ENCODE measurements at places on chromosomes 6 and 20.

GRCh38 chr6:3683331-3683730 lies 68.2 kb downstream of the PXDC1 start:
- DNase-seq = no peak

DNA sequence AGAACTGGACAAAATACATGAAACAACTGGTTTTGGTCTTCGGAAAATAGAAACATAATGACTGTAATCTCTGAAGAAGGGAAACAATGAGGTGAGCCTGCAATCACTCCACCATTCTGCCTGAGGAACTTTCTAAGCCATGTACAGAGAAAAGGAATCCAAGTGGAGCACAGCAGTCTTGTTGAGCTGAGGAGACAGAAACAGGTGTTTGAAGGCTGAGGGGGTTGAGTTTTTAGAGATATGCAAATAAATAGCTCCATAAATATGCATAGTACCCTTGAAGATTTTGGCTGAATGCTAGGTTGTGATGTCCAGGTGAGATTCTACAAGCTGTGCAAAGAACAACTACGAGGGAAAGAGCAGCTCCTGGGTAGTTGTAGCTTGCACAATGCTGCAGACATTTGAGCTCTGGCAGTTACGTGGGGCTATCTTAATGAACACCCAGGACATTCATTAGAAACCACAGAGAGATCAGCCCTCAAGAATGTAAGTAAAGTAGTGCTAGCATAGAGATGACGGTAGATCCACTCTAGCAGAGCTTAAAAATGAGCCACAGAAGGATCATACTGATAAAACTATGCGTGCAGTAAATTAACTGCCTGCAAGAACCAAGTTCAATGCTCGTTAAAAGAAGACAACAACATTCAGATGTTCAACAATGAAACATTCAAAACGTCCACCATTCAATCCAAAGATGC lies 24.3 kb downstream of the TUBB2B start:
- no peak for DNase-seq

DNA sequence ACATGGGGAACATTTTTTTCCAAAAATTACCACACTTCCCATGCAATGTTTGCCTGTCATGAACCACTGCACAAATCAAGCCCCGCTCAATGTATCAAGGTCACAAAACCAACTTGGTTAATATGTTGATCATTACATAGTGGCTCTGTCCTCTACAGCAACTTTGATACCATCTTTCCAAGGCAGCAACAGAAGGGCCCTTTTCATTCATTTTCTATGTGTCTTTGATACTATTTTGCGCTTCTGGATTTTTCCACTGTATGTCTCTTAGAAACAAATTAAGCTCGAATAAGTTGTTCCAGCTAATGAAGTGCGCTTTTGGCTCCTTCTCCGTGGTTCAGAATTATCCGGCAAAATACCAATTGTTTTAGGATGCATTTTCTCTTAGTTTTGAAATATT lies 1.5 kb downstream of the ZHX3 start:
- no peak for DNase-seq

DNA sequence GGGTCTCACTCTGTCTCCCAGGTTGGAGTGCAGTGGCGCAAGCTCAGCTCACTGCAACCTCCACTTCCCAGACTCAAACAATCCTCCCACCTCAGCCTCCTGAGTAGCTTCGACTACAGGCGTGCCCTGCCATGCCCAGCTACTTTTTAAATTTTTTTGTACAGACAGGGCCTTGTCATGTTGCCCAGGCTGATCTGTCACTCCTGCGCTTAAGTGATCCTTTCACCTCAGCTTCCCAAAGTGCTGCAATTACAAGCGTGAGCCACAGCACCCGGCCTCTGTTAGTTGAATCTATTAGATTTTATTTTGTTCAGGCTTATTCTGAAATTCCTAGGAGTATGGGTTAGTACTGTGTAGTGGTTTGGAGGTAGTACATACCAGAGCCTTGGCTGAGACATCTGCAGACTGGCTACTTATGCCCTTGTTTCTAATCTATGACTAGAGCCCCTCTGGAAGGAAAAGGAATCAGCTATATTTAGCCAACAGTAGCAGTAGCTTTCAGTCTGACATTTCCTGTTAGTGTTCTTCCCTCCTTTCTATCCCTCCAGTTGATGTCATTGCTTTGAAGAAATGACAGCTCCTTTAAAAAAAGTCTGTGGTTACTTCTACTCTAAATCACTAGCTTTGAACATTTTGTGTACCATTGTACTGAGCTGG lies 74.4 kb downstream of the ITCH start:
- DNase-seq = no peak

DNA sequence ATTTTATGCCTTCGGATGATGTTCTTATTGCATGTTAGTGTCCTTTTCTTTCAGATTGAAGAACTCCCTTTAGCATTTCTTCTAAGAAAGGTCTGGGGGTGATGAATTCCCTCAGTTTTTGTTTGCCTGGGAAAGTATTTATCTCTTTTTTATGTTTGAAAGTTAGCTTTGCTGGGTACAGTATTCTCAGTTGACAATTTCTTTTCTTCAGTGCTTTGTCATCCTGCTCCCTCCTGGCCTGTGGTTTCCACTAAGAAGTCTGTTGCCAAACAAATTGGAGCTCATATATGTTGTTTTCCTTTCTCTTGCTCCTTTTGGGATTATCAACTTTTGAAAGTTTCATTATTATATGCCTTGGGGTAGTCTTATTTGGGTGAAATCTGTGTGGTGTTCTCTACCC lies 11.5 kb downstream of the GRM1 start:
- DNase-seq = no peak

- DNase-seq = no peak
These were observed 216.8 kb downstream of the GJA1 start for GRCh38 chr6:121652223-121652622.

- no peak for DNase-seq
These were observed 2.6 kb downstream of the BPIFB2 start for GRCh38 chr20:33010133-33010504.

DNA sequence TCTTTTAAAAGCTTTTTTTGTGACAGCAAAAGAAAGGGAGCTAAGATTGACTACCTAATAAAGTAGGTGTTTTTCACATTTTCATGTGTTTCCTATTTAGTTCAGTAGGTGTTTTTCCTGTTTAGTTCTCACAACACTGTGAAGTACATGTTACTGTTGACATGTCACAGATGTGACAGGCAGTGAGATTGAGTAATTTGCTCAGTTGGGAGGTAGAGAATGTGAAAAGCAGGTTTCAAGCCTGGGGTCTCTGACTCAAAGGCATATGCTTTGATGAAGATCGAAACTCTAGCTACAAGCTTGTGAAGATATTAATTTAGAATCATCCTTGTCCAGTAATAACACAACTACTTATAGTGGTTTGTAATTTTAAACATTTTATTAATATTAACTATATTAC lies 43.1 kb downstream of the SLX4IP start:
- no peak for DNase-seq

GRCh38 chr6:143023695-143024094 lies 37.0 kb upstream of the AIG1 start:
- DNase-seq = no peak

GRCh38 chr6:43807228-43808061 lies 37.4 kb downstream of the VEGFA start:
- no peak for DNase-seq

DNA sequence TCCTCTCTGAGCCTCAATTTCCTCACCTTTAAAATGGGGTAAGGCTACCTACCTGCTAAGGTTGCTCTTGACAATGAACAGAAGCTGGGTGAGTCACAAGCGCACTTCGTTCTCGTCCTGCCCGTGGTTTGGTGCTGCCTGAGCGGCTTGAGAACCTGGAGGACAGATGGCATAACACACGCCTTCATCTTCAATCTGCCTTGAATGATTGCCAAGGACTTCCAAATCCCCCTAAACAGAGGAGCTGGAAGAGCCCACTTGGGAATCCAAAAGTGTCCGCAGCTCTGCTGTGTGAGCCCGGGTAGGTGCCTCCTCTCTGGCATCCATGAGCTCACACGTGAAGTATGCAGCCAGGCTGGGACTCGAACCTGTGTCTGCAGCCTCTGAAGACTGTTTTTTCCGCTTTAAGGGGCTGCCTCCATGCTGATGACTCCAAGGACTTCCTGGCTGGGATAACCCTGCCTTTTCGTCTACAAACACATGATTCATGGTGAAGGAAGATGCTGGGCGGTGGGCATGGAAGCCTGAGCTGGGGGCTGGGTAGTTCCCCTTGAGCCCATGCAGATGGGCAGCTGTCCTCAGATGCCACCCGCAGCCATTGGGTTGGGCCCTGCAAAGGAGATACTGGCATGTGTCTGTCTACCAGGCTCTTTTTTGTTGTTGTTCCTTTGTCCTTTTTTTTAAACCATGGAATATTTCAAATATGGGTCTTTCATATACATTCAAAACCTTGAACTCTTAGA lies 25.3 kb upstream of the CSNK2A1 start:
- no peak for DNase-seq

GRCh38 chr6:56361812-56362211 lies 114.4 kb upstream of the COL21A1 start:
- DNase-seq = no peak

- no peak for DNase-seq
These were observed 18.9 kb downstream of the KLHL31 start for GRCh38 chr6:53646606-53647005.

GRCh38 chr6:144285798-144286502 lies 815 bp downstream of the UTRN start:
- DNase-seq = no peak

GRCh38 chr6:168278904-168279303 lies 40.7 kb downstream of the DACT2 start:
- no peak for DNase-seq

GRCh38 chr6:105022416-105022815 lies 65.5 kb downstream of the LIN28B start:
- no peak for DNase-seq

DNA sequence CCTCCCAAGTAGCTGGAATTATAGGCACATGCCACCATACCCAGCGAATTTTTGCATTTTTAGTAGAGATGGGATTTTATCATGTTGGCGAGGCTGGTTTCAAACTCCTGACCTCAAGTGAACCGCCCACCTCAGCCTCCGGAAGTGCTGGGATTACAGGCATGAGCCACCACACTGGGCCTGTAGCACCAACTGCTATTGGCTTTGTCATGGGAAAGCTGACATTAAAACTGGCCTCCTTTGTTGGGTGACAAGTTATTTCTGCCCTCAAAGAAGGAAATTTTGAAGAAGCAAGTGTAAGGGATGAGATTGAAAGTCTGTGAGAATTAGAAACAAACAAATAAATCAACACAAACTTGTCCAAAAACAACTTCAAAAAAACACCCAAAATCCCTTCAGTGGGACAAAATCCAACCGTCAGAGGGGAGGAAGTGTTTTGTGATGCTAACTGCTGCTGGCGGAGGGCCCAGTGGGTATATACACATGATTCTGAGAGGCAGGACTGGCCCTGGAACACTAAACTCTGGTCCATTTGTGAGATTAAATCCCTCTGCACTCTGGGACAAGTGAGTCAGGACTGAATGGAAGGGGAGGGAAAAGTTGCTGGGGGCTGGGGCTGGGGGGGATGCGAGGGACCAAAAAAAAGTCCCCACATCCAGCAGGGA lies 87.5 kb upstream of the NAA20 start:
- DNase-seq = no peak

- DNase-seq = no peak
These were observed 83.5 kb downstream of the TNFAIP3 start for GRCh38 chr6:137950581-137950980.

DNA sequence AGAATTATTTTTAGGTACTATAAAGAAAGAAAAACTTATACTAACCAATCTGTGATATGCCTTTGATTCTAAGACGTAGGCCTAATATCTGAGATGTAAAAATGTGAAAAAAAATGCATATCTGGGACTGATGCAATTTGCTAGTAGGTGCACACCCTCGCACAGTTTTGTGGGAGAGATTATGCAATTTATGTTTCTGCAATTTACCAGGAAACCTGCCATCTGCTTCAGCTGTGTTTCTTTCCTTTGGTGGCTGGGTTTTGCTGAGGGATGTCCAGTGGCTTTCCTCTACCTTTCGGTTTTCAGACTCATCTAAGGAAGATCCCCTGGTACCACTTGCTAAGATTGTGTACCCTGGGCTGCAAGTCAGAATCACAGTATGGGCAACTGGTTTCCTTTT lies 186.9 kb downstream of the ZFP64 start:
- no peak for DNase-seq

- DNase-seq = no peak
These were observed 106.9 kb upstream of the CCDC28A start for GRCh38 chr6:138666636-138667035.

GRCh38 chr6:131733376-131734016 lies 22.7 kb upstream of the CTAGE9 start:
- no peak for DNase-seq

DNA sequence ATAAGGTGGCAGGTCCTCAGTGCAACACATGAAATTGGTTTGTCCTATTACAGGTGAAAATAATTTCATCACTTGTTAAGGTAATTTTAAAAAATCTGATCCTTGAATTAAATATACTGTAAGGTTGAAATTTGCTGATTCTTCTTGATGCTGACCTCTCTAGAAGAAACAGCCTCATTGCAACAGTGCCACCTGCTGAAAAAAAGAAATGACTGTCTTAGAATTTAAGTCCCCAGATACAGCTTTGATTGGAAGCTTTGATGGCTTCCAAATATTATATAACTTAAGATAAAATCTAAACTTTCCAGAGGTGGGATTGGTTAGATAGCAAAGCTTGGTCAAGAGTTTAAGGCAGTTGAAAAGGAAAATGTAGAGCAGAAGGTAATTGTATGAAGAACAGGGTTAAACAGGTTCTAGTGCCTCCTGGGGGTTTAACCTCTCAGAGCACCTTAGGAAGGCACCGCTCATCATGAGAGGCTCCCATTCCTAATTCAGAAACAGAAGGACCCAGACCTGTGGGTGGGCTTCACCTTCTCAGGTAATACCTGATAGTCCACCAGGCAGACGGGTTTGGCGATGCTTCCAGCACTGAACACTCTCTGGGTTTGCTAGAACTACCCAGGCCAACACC lies 401.0 kb downstream of the PAX1 start:
- no peak for DNase-seq

DNA sequence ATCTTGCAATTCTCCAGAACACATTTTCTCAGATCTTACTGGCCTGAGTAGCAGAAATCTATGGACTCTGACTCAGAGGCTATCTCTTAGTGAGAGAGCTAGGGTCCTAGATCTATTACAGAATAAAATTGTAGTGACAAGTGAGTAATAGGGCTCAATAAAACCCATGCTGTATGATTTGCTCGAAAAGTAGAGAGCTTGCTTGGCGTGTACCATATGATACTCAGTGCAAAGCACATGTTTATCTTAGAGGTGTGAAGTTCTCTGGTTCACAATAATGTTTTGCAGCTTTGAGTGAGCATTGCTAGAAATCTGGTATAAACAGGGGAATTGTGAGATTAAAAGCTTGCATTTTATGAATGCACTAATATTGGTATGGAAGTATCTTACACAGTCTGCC lies 87.8 kb upstream of the PRSS16 start:
- DNase-seq = no peak

DNA sequence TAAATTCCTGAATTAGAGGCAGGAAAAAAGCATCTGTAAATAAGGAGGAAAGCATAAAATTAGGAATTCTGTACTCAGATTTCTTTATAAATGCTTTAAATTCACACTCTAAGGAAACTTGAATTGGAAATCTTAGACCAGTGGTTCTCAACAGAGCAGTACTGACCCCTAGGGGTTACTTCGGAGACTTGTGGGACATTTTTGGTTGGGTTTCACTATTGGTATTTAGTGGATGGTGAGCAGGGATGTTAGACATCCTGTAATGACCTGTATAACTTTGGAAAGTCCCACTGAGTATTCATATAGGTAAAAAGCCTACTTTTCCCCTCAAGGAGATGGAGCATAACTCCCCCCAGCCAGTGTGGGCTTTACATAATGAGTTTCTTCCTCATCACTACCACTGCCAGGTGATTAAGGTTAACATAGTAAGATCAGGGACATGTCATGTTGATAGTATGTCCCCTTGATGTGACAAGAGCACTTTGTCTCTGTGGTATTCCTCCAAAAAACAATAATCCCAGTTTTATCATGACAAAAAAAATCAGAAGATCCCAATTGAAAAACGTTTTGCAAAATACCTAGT lies 31.0 kb downstream of the GLO1 start:
- no peak for DNase-seq

Measured in cortex of kidney (tissue), 1 donor.